ENCODE measurements at places on chromosomes 11 and 22.

- DNase-seq: no peak
Measured at GRCh38 chr11:118536726-118537125, 5.7 kb downstream of the TMEM25 start.

DNA sequence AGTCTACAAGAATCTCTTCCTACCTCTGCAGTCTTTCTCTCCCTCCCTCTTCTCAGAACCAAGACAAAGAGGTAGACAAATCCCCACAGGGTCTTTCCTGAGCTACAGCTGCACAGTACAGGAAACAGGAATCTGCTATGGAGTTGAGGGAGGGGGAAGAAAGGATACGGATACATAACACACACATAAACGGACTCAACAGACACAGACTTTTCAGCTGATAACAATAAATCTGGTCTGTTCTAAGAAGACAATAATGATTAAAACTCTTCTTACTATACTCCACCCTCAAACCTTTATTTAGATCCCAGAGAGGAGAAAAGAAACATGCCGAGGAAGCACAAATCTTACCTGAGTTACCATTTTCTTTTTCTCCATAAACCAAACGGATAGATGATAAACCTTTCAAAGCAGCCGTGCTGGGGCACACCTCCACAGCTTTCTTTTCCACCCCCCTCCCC, 122.2 kb downstream of the APOL5 start:
- DNase-seq: no peak

DNA sequence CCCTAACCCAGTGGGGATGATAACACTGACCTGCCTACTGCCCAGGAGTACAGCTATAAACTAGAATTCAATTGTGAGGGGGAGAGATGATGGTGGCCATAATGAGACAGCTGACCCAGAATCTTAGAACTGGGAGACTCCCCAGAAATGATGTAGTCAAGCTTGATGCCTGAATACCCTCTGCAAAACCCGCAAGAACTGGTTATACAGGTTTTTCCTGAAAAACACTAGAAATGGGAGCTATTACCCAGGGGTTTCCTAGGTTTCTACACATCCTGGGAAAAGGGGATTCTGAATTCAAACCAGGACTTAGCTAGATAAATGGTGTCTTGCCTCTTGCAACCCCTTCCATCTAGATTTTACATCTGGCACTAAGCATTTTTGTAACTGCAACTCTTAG, 113.8 kb upstream of the NARS2 start:
- no peak for DNase-seq

DNA sequence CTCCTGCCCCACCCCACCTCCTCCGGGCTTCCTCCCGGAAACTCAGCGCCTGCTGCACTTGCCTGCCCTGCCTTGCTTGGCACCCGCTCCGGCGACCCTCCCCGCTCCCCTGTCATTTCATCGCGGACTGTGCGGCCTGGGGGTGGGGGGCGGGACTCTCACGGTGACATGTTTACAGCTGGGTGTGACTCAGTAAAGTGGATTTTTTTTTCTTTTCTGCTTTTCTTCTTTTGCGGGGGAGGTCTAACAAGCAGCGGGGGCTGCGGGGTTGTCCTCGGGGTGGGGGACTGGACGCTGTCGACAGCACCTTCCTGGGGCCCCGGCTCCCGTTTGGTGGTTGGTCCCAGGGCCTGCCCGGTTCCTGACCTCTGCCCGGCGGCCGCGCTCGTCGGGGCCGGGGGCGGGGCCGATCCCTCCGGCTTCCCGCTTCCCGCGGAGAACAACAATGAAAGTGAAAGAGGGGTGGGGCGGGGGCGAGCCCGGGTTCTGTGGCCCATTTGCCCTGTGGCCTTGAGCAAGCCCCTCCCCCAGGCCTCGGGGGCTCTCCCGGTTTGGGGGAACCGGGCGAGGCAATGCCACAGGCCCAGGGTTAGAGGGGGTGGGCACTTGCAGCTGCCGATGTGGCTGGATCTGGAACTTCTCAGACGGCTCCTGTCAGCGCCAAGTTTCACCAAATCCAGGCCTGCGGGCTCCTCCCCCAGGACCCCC, 975 bp upstream of the MDK start:
- peak; percentile 91 for DNase-seq

Data from Peyer's patch (tissue), 4 donors.